Adrenal gland (tissue), 19 donors: ENCODE measurements at places on chromosomes 3 and 15. TPM values are rescaled to one million over a fixed set of nuclear protein-coding genes. Genes with fewer than 3 reads are reported as not detected.

DPPA2 gene
- not detected for total RNA-seq

REC114 gene
- total RNA-seq: not detected

CHRFAM7A gene
- total RNA-seq: 3.3 TPM

FETUB gene
- total RNA-seq: not detected

NEO1 gene
- total RNA-seq: 17.4 TPM

LRRFIP2 gene
- total RNA-seq: 51.7 TPM

CTDSPL2 gene
- 32.5 TPM for total RNA-seq

DNA sequence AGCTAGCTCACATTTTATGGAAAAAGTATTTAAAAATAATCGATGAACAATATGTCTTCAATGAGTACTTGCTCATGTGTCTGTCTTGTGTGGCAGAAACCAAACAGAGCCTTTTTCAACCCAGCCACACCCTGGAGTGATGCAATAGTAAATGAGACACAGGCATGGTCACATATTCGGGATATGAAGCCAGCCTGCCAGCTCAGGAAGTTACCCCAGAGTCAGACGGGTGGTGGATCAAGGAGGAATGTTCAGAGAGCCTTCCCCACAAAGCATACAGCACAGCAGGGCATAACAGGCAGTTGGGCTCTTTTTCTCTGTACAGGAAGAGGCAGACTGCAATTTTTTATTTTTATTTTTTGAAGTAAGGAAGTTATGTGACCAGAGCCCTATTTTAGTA is 27.3 kb downstream of the LARP6 start:
- H3K36me3 ChIP-seq: peaks cover 1% of the 10 kb centered on the region
- no peak overlapping the region for H3K27ac ChIP-seq
- H3K4me1 ChIP-seq: no peaks in the 10 kb centered on the region
- no peaks in the 10 kb centered on the region for H3K27me3 ChIP-seq
- peak; percentile 53 for DNase-seq

DNA sequence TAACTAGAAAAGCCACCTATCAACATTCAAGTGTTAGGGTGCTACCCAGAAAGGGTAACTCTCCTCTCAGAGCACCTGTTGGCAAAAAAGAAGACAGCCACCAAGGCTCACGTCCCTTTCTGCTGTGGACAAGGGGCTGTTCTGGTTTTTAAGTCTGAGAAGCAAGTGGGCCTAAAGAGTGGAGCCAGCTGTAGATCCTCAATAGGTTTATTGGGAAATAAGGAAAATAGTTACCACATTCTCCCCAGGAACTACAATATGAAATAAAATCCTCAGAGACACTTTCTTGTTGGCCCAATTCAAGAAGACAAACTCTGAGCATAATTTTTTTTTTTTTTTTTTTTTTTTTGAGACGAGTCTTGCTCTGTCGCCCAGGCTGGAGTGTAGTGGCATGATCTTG is 35.8 kb downstream of the LRIG1 start:
- H3K4me1 ChIP-seq: no peaks in the 10 kb centered on the region
- H3K4me3 ChIP-seq: no peak overlapping the region
- no peaks in the 10 kb centered on the region for H3K27me3 ChIP-seq
- H3K36me3 ChIP-seq: no peaks in the 10 kb centered on the region
- no peak overlapping the region for H3K27ac ChIP-seq
- DNase-seq: no peak

- H3K27me3 ChIP-seq: no peaks in the 10 kb centered on the region
- H3K36me3 ChIP-seq: no peaks in the 10 kb centered on the region
- DNase-seq: no peak
- no peaks in the 10 kb centered on the region for H3K4me1 ChIP-seq
Measured at GRCh38 chr3:122609798-122610559, 32.5 kb downstream of the PARP15 start.

DNA sequence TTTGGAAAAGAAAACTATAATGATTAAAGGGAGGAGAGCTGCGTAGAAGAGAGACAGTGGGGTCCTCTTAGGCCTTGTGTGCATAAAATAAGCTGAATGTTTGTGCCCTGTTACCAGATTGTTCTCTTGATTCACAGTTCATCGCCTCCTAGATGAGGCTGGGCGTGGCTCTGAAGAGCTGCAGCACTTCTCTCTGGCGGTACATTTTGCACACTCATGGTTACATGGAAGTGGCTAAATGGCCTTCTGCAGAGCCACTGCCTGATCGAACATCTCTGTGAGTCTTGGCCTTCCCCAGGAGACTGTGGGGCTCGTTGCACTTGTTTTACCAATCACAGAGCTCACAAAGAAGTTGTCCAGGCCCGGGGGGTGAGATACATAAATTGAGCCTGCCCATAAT is 208.8 kb downstream of the GABRG3 start:
- no peak overlapping the region for H3K27ac ChIP-seq
- no peaks in the 10 kb centered on the region for H3K27me3 ChIP-seq
- H3K36me3 ChIP-seq: no peaks in the 10 kb centered on the region
- no peak for DNase-seq
- H3K4me3 ChIP-seq: no peak overlapping the region
- H3K4me1 ChIP-seq: no peaks in the 10 kb centered on the region

GRCh38 chr3:114855839-114856238 is 291.2 kb downstream of the ZBTB20 start:
- no peak overlapping the region for H3K27ac ChIP-seq
- H3K27me3 ChIP-seq: no peaks in the 10 kb centered on the region
- no peaks in the 10 kb centered on the region for H3K36me3 ChIP-seq
- H3K4me3 ChIP-seq: no peak overlapping the region
- DNase-seq: no peak

DNA sequence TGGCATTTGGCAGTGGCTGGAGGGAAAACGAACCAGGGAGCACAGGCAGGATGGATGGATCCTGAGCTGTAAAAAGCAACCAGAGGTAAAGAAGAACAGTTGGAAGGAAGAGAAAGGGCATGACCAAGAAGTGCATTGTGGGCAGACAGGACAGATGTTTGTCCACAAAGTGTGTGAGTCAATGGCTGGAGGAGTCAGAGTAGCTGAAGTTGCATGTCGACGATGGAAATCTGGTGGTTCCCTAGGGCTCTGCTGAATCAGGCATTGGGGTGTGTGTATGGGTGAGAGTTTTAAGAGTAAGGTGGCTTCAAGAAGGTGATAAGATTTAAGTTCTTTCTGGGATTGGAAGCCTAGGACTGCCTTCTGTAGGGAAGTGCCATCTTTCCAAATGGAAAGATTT is 214.0 kb upstream of the BHLHE40 start:
- H3K36me3 ChIP-seq: no peaks in the 10 kb centered on the region
- no peak for DNase-seq
- no peak overlapping the region for H3K4me3 ChIP-seq
- H3K4me1 ChIP-seq: peaks cover 2% of the 10 kb centered on the region
- no peak overlapping the region for H3K27ac ChIP-seq

GRCh38 chr3:28232659-28233058 is 8.8 kb upstream of the CMC1 start:
- no peak for DNase-seq
- H3K27me3 ChIP-seq: no peaks in the 10 kb centered on the region
- H3K4me3 ChIP-seq: no peak overlapping the region
- no peaks in the 10 kb centered on the region for H3K4me1 ChIP-seq
- H3K36me3 ChIP-seq: no peaks in the 10 kb centered on the region

GRCh38 chr3:11509173-11510000 is 134.3 kb downstream of the VGLL4 start:
- DNase-seq: peak; percentile 60
- H3K27ac ChIP-seq: peak overlapping the region; percentile 78
- H3K4me1 ChIP-seq: peaks cover 23% of the 10 kb centered on the region
- no peaks in the 10 kb centered on the region for H3K36me3 ChIP-seq

DNA sequence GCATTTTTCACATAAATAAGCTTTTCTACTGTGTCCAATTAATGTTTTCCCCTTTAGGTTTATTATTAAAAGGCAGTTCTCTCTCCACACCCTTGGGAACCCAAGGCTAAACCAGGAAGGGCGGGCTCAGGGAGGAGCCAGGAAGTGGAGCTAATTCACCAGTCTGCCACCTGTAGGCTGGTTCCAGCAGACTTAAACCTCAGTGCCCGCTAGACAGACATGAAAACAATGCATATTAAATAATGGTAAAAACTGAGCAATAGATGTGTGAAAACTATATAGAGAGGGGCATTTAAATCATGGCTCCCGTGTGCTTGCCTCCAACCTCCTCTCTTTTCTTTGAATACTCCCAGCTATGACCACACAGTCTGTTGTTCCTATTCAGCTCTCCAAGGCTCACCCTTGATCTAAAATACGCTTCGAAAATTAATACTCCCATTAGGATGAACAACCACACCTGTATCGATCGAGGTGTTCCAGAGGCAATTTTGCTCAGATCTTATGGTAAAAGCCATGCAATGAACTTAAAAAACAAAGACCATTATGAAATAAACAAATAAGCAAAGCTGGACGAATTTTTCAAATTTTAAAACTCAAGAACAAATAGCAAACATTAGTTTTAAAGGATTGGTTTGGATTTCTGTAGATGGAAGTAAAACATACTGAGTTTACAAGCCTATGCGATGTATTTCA is 253.3 kb downstream of the TJP1 start:
- no peak overlapping the region for H3K4me3 ChIP-seq
- peaks cover 27% of the 10 kb centered on the region for H3K27me3 ChIP-seq
- DNase-seq: no peak
- H3K4me1 ChIP-seq: no peaks in the 10 kb centered on the region
- no peak overlapping the region for H3K27ac ChIP-seq

DNA sequence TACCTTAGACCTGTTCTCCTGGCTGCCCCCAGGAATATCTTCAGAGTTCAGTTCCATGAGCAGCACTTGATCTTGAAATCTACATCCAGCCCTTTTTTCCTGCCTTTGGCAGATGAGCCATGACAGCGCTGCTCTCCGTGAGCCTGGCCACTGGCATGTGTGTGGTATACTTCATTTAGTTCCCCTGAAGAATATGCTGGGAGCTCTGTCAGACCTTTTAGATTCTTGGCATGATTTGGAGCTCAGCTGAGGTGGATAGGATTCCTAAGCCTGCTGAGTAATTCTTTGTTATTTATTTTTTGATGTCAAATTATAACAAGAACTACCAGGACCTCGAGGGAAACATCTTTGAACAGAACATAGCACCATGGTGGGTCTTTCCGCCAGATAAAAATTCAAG is 121.7 kb downstream of the EDEM1 start:
- H3K4me1 ChIP-seq: no peaks in the 10 kb centered on the region
- no peaks in the 10 kb centered on the region for H3K27me3 ChIP-seq
- no peaks in the 10 kb centered on the region for H3K36me3 ChIP-seq
- DNase-seq: no peak
- H3K27ac ChIP-seq: no peak overlapping the region

DNA sequence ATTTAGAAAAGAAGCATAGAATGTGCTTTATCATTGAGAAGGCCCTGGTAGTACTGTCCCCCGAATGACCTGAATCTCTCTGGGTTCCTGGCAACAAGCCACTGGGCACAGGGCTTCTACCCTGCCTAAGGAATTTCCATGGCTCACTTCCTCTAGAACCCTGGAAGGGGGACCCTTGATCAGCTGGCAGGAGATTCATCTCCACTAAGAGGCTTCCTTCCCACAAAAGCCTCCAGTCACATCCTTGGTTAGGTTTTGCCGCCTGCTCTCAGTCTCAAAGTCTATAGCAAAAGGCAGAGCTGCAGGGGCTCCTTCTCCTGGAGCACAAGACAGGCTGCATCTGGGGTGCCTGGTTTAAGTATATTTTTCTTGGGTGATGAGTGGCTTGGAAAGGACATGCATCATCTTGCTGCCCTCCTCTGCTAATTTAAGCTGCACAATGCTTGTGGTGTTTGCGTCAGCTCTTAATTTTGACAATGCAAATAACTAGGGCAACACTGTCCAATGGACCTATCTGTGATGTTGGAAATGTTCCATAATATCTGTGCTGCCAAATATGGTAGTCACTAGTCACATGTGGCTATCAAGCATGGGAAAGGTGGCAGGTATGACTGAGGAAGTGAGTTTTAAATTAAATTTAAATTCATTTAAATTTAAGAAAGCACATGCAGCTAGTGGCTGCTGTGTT is 33.4 kb upstream of the RARRES1 start:
- no peaks in the 10 kb centered on the region for H3K27me3 ChIP-seq
- H3K4me3 ChIP-seq: no peak overlapping the region
- peaks cover 30% of the 10 kb centered on the region for H3K4me1 ChIP-seq
- DNase-seq: no peak
- H3K27ac ChIP-seq: no peak overlapping the region

GRCh38 chr3:170511371-170511770 is 74.5 kb downstream of the SLC7A14 start:
- H3K4me1 ChIP-seq: peaks cover 7% of the 10 kb centered on the region
- DNase-seq: no peak
- no peaks in the 10 kb centered on the region for H3K36me3 ChIP-seq
- no peak overlapping the region for H3K27ac ChIP-seq

DNA sequence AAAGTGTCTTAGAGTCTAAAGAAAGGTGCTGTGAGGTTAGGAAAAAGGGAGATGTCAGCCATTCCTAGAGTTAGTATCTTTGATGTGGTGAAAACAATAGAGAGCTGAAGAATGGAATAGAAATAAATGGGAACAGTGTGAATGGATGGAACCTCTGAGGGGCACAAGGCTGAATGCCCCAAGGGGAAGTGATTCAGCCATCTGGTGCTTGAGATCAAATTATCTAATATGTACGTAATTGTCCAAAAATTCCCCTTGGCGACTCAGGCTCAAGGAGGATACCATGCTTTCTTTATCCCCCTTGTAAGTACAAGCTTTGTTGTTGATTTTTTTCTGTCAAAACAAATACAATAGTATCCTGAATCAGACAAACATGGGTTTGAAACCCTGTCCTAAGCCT is 361.6 kb downstream of the LSAMP start:
- no peak overlapping the region for H3K27ac ChIP-seq
- DNase-seq: no peak
- no peak overlapping the region for H3K4me3 ChIP-seq
- no peaks in the 10 kb centered on the region for H3K27me3 ChIP-seq
- H3K4me1 ChIP-seq: no peaks in the 10 kb centered on the region

DNA sequence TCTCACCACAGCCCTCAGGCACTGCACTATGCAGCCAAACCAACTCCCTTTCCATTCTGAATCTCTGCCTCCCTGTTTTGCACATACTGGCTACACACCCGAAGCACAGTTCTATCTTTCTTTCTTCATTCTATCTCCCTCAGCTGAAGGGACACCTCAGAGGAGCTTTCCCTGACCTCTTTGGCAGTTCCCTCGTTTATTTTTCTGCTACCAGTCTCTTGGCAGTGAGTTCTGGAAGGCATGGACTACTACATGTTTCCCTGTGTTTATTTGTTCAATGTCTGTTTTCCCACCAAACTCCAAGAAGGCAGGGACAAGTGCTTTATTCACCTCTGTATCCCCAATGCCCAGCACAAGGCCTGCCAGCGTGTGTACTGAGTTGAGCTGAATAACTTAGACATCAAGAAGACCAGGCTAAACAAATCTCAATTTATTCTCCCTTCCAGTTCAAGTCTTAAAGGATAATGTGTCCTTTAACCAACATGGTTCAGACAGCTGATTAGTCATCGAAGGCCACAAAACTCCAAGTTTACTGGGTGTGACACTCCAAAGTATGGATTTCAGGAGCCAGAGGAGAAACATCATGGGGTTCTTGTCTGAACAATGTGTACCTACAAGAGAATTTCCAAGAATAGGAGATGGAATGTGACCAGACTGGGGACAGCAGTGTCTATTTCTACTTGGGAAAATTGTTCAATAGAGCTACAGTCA is 260.1 kb upstream of the CTNNB1 start:
- no peaks in the 10 kb centered on the region for H3K4me1 ChIP-seq
- no peaks in the 10 kb centered on the region for H3K27me3 ChIP-seq
- H3K27ac ChIP-seq: no peak overlapping the region
- no peaks in the 10 kb centered on the region for H3K36me3 ChIP-seq
- no peak overlapping the region for H3K4me3 ChIP-seq
